ENCODE measurements at places on chromosomes 3 and 15.

GRCh38 chr3:56303487-56303886 lies 164.8 kb downstream of the ERC2 start:
- DNase-seq: no peak

GRCh38 chr15:74272812-74273211 lies 36.7 kb downstream of the CCDC33 start:
- no peak for DNase-seq

DNA sequence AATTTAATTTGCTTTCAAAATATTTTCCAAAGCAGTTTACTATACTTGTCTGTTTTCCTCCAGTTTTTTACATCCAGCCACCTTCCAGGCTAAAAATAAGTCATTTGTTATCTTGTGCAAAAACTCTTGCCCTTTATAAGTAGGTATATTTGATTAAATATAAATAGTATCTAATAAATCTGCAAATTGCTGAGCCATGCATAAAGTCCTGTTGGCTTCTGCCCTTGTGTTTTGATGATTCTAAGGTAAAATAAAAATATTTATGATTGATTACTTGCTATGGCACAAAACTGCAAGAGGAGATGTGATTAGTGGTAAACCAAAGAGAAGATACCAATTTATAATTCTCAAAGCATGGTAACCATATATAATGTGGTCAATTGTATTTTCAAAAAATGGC lies 1026.7 kb downstream of the EPHA3 start:
- no peak for DNase-seq

GRCh38 chr15:46723308-46723707 lies 994.0 kb upstream of the SEMA6D start:
- no peak for DNase-seq

DNA sequence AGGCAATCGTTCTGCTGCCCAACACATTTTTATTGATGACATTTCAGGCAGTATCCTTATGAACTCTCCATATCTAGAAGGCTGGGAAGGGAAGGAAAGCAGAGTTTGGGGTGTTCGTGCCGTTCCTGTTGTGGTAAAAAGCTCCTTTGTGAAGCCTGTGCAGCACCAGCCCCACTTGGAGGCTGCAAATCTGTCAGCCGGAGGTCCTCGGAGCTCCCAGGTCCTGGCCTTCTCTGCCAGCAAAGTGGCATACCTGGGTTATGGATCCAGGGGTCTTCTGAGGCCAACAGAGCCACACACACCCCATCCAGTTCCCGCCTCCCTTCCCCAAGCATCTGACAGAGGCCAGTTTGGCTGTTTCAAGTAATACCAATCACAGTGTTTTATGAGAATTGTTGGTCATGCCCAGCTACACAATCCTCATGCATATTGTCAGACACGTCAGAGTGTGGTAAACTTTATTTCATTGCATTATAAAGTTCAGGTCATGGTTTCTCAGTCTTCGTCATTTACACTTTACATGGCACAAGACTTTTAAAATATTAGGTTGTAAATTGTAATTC lies 15.9 kb upstream of the USP3 start:
- no peak for DNase-seq
